Stimulated activated naive CD8-positive, alpha-beta T cell treated with anti-CD3 and anti-CD28 coated beads, Interleukin-15, amount 100 ng/mL, for 72 hours (primary cell): ENCODE measurements at places on chromosomes 4 and X.

- no peak for DNase-seq
Measured at GRCh38 chr4:168240821-168241220, 77.7 kb downstream of the DDX60 start.

DNA sequence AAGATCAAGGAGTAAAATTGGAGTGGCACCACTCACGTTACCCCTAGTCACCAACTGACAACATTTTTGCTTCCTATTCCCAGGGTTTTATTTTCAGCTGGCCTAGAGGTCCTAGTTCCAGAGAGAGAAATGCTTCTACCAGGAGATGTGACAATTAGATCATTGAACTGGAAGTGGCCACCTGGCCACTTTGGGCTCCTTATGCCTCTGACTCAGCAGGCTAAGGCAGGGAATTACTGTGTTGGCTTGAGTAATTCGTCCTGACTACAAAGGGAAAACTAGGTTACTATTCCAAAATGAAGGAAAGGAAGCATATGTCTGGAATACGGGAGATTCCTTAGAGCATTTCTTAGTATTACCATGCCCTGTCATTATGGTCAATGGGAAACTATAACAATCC, 831.6 kb upstream of the NDST4 start:
- no peak for DNase-seq

DNA sequence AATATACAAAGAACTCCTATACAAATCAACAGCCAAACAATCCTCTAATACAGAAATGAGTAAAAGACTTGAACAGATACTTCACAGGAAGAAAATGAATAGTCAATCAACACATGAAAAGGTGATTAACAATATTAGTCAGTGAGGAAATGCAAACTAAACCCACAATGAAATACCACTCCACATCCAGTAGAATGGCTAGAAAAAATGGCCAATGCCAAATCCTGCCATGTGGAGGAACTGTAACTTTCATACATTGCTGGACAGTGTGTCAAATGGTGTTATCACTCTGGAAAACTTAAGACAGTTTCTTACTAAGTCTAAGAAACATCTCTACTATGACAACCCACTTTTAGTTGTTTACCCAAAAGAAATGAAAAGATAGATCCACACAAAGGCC, 59.5 kb downstream of the NSG1 start:
- DNase-seq = no peak

DNA sequence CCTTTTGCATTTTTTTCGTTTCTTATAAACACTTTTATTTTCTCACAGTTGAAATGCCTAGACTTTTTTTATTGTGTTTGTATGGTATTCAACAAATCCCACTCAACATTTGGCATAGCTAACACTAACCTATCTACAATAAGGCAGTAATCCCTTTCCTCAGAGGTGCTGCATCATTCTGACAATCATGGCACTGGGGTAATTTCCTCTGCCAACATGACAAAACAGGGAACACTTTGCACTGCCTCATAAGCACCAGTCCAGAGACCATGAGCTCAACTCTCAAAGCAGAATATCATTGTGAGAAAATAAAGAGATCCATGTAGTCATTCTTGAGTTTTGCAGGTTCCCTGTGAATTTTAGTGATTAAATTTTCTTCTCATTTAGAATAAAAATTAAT, 183.8 kb upstream of the INTU start:
- no peak for DNase-seq

- peak; percentile 7 for DNase-seq
Measured at GRCh38 chrX:24294619-24295018, 19.2 kb downstream of the SUPT20HL2 start.

DNA sequence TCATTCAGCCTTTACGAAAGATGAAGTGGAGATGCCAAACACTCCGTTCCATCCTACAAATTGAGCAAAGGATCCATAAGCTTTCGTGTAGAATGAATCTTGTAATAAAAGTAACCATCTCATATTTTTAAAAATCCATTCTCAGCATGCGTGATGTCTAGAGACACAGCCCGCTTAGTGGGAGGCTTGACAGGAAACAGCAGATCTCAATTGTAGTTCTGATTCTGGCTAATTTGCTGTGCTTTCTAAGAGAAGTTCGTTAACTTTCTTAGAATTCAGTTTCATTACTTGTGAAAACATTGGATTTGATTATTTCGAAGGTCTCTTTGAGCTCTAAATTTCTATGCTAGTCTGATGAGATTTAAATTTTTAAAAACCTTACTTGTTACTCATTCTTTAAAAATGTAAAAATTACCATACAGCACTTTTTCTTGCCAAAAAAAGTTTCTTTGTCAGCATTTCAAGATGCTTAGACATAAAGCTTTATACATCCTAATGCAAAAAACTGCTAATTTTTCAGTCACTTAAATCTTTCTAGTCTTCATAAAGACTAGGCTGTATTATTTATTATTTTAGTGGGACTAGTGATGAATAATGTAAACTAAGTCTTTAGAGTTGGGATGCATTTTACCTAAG, 66.9 kb upstream of the NEIL3 start:
- no peak for DNase-seq

DNA sequence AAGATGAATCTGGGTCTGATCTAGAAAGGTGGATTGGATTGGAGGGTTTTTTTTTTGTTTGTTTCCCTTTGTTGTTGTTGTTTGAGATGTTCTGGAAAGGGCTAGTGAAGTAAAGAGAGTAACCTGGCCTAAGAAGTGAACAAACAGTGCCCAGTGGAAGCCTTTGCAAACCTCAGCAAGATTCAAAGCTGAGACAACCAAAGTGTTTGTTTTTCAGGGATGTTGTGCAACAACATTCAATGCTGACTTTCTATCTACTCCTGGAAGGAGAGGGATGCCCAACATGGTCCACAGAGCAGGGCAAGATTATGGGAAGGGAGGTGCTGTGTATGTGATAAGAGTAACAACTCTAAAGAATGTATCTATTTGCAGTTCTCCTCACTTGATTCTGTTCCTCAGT, 11.3 kb downstream of the BEX1 start:
- no peak for DNase-seq

DNA sequence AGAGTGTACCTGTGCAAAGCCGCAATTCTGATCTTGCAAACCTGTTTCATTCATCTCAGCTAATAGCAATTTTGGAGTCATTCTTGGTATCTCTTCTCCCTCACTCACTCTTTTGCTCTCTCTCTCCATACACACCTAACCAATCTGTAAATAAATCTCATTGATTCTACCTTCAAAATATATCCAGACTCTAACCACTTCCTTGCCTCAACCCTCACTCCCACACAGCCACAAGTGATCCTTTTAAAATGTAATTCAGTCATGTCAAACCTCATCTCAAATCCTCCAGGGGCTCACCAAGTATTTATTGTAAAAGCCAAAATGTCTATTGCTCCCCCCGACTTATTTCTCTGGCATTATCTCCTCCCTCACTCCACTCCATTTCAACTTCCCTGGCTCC, 51.7 kb upstream of the SLC10A4 start:
- DNase-seq = no peak

GRCh38 chr4:104966349-104967033, 180.2 kb upstream of the TET2 start:
- peak; percentile 45 for DNase-seq

GRCh38 chrX:65574356-65574755, 39.8 kb upstream of the LAS1L start:
- no peak for DNase-seq

DNA sequence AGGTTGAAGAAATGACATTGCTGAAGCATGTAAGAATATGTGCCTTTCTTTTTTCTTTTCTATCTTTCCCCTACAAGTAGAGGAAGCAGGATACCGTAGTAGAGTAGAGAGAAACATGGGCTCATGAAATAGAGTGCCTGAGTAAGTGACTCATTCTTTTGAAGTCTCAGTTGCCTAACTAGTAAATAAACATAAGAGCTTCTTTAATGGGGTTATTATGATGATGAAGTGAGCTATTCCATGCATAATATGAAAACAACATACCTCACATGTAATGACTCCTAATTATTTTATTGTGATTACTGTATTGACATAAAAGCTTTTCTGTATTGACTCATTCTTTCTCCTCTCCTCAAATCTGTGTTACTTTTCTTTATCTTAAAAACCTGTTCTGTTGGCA, 1538.2 kb downstream of the TECRL start:
- no peak for DNase-seq

GRCh38 chr4:188783175-188783574, 643.9 kb downstream of the TRIML1 start:
- DNase-seq = no peak

- DNase-seq = no peak
Measured at GRCh38 chrX:139563251-139563650, 32.7 kb downstream of the F9 start.

DNA sequence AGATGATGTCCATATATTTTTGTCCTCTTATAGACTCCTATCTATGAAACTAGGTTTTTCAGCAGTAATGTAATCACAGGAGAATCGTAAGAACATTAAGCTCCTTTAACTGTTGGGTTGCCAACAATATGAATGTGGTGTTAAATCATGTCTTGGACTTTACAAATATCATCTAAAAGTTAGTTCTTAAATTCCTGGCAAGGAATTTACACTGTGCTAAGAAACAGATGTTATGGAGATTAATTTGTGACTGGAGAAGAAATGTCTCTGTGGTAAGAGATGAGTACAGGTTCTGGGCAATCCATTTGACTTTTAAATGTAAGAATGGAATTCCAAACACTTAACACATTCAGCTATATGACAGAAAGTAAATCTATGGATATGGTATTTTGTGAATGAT, 34.6 kb downstream of the CNKSR2 start:
- no peak for DNase-seq

DNA sequence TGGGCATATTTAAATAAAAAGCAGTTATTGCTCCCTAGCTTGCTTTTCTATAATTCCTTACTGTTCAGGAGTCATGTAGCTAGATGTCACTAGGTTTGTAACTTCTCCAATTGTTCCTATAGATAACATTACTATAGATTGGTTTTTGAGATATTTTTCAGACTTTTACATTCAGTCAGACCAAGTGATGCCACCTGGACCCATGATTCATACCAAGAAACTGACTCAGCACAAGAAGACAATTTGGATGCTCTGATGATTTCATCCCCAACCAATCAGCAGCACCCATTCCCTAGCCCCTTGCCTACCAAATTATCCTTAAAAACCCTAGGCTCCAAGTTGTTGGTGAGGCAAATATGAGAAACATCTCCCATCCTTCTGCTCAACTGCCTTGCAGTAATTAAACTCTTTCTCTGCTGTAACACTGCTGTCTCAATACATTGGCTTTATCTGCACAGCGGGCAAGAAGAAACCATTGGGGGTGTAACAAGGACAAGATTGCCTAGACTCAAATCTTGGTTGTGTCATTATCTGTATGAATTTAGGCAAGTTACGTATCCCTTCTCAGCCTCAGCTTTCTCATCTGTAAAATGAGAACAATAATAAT, 11.8 kb upstream of the NEIL3 start:
- no peak for DNase-seq

DNA sequence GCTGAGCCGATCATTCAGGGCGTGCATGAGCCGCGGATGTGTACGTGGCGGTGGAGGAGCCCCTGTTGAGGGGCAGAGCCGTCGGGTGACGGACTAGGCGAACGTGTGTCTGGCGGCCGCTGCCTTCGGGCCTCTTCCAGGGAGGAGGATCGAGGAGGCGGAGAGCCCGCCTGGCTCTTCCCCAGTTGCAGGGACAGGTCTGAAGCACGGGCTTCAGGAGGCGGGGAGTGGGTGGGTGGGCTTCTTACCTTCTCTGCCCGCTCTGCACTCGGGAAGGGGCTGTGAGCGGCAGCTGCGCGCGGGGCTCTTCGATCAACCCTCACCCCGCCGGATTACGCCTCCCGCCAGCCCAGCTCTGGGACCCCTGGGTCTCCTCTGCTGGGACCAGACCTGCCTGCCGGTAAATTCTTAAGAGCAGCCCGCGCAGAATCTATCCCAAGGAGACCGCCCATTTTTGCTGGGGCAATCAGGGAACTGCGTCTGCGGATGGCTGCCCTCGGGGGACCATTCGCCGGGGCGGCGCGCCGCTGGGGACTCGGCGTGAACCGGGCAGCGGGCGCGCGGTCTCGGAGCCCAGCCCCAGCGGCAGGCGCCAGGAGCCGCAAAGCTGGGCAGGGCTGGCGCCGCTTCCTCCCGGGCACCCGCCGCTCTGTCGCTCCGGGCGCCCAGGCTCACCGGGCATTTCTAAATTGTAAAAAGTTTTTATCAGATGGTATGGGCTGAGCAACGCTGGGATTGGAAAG, 4.9 kb downstream of the PLAC8 start:
- peak; percentile 68 for DNase-seq

DNA sequence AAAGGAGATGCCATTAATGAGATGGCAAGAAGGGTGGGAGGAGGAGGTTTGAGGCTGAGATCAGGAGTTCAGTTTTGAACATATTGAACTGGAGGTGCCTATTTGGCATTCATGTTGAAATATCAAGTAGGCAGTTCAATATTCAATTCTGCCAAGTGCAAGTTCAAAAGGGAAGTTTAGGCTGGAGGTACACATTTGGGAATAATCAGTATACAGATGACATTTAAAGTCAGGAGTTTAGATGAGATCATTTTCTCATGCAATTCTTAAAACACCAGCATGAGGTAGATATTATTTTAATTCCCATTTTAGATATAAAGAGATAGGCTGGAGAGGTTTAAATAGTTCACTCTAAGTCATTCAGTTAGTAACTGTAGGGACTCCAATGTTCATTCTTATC, 26.1 kb downstream of the COQ2 start:
- DNase-seq = no peak

GRCh38 chr4:140004922-140005627, 148.9 kb downstream of the MAML3 start:
- no peak for DNase-seq

GRCh38 chr4:25723409-25723808, 67.8 kb downstream of the SLC34A2 start:
- no peak for DNase-seq

- no peak for DNase-seq
Measured at GRCh38 chr4:168092176-168092712, at the start of gene ANXA10. Gene ANXA10, plus strand, starts transcription at chr4:168092537. Its CDS starts 164 bp downstream, at chr4:168092701.

DNA sequence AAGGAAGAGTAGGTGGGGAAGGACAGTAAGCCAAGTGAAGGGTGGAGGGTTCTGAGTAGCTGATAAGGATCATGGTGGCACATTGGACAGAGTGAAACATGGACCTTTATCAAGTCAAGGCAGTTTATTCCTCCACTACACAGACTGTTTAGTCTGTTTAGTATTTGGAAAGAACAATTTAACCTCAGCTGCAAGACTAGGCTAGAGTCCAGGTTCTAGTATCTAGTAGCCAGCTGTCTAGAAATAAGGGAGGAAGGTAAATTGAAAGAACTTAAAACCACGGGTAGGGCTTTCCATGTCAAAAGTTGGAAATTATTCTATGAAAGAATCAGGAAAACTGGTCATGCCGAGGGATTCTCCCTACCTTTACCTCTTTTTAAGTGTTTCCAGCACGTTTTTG, 140.1 kb upstream of the MED14 start:
- DNase-seq = no peak

DNA sequence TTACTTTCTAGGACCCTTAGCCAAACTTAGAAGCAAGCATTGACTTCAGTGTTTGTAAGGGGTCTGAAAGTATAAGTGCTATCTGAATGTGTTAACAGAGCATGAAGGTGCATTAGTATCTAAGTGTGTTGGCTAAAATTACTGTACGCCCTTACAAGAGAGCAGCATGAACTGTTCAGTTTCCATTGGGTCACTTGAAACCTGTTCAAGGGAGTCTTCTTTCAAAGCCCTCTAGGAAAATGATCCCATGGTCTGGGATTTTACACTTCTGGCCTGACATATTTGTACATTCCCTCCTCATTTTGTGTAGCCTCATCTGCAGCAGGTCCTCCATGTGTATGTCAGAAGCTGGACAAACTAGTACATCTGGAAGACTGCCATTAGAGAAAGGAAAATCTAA, 3.2 kb downstream of the PRDX4 start:
- DNase-seq = no peak

- no peak for DNase-seq
Measured at GRCh38 chr4:128357286-128357685, 69.7 kb upstream of the PGRMC2 start.

- no peak for DNase-seq
Measured at GRCh38 chr4:53120778-53121177, 245.1 kb downstream of the SCFD2 start.
